ENCODE measurements at places on chromosomes 1 and 21.

DNA sequence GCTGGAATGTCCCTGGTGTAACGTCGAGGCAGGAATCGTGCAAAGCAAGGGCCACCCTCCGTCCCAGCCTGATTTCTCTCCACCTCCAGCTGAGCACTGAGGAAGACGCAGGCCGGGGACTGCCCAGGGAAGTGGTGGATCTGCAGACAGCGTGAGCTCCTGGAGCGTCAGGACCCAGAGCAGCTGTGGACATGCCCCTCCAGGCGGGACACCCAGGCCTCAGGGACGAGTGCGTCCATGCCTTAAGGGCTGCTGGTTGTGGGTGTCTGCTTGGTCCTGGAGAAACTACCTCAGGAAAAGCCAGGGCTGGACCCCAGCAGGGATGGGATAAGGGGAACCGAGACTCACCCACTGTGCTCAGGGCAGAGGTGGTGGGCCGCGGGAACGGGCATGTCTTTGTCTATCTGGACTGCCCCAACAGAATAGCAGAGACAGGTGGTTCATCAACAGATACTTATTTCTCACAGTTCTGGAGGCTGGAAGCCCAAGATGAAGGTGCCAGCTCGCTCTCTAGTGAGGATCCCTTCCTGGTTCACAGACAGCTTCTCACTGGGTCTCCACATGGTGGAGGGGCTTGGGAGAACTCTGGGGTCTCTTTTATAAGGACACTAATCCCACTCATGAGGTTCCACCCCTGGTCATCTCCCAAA lies 5.8 kb upstream of the MMEL1 start:
- H3K4me1 ChIP-seq: peaks cover 20% of the 10 kb centered on the region
- H3K4me3 ChIP-seq: no peak overlapping the region
- H3K27ac ChIP-seq: no peak overlapping the region
- no peaks in the 10 kb centered on the region for H3K36me3 ChIP-seq
- no peak for DNase-seq

- no peak for DNase-seq
- no peaks in the 10 kb centered on the region for H3K27me3 ChIP-seq
- no peaks in the 10 kb centered on the region for H3K36me3 ChIP-seq
- no peak overlapping the region for H3K27ac ChIP-seq
- no peak overlapping the region for H3K4me3 ChIP-seq
- H3K4me1 ChIP-seq: no peaks in the 10 kb centered on the region
Observed at GRCh38 chr21:17580319-17580718, 32.4 kb downstream of the BTG3 start.

GRCh38 chr21:15064576-15065391 lies at the start of gene NRIP1:
Gene NRIP1, minus strand, starts transcription at chr21:15065000. Its CDS starts 96,808 bp downstream, at chr21:14968192.
- H3K4me3 ChIP-seq: peak within 1 kb of the TSS; percentile 87
- DNase-seq: peak; percentile 89
- peak within 1 kb of the TSS; percentile 91 for H3K27ac ChIP-seq
- no peaks in the 10 kb centered on the region for H3K36me3 ChIP-seq
- H3K4me1 ChIP-seq: peaks cover 10% of the 10 kb centered on the region
- H3K27me3 ChIP-seq: no peaks in the 10 kb centered on the region

DNA sequence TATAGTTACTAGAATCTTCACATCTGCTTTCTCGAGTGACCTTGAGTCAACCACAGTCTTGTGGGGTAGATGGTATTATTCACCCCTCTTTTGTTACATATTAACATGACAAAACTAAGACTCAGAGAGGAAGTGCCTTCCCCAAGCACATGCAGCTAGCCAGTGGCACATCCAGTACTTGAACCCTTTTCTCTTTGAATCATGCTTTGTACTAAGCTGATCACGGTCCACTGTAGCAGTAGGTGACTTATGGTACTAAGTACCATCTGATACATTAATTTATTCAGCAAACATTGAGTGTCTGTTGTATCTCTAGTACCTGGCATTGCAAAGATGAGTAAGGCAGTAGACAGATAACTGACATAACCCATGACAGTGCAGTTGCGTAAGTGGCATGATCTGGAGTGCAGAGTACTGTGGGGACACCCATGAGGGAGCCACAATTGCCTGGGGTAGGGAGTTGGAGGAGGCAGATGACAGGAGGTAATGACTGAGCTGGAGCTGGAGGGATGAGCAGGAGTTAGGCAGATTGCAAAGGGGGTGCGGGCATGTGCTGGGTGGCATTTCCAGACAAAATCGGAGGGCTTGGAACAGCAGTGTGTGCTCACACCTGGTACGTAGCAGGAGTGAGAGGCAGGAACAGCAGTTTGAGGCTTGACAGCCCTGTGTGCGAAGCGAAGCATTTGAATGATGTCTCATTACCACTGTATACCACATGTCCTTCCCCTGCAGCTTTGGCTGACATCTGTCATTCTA lies 29.8 kb downstream of the UCK2 start:
- H3K36me3 ChIP-seq: no peaks in the 10 kb centered on the region
- H3K4me3 ChIP-seq: no peak overlapping the region
- H3K4me1 ChIP-seq: peaks cover 30% of the 10 kb centered on the region
- H3K27ac ChIP-seq: no peak overlapping the region

DNA sequence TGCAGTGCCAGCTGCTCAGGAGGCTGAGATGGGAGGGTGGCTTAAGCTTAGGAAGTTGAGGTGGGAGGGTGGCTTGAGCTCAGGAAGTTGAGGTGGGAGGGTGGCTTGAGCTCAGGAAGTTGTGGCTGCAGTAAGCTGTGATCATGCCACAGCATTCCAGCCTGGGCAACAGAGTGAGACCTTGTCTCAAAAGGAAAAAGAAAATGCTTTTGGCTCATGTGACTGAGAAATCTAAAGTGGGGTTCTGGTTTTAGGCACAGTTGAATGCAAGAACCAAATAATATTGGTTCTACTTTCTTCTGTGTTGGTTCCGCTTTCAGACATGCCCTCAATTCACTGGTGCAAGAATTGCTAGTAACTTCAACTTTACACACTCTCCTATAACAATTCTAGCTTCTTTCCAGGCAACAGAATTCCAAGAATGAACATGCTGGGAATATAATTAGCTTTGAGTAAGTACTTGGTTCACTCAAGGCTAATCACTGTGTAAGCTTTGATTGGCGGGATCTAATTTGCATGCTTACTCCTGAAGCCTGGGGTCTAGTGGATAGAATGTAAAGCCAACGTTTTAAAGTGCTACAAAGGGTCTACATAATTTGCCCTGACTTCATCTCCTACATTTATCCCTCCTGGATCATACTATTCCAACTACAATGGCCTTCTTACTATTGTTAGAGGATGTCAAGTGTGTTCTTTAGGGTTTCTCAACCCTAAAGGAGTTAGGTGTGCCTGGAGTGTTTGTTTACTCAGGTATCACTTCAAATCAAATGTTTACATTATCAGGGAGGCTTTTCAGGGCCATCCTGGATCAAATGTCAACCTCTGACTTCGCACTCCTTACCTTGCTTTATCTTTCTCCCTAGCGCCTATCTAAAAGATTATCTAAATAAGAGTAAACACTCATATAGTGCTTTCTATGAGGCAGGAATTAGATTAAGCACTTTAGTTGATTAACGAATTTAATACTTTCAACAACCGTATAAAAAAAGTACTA lies 115.1 kb downstream of the SLC16A1 start:
- no peaks in the 10 kb centered on the region for H3K36me3 ChIP-seq
- no peak overlapping the region for H3K4me3 ChIP-seq
- no peak overlapping the region for H3K27ac ChIP-seq

- H3K36me3 ChIP-seq: peaks cover 4% of the 10 kb centered on the region
- DNase-seq: no peak
- no peak overlapping the region for H3K4me3 ChIP-seq
- H3K4me1 ChIP-seq: peaks cover 55% of the 10 kb centered on the region
Observed at GRCh38 chr1:207830788-207831187, 78.9 kb downstream of the CD46 start.

GRCh38 chr21:43820466-43820865 lies 31.1 kb downstream of the RRP1 start:
- no peaks in the 10 kb centered on the region for H3K27me3 ChIP-seq
- no peak overlapping the region for H3K4me3 ChIP-seq
- no peaks in the 10 kb centered on the region for H3K36me3 ChIP-seq
- H3K4me1 ChIP-seq: peaks cover 27% of the 10 kb centered on the region
- no peak for DNase-seq
- no peak overlapping the region for H3K27ac ChIP-seq

GRCh38 chr1:22415489-22415888 lies 36.2 kb upstream of the ZBTB40 start:
- no peaks in the 10 kb centered on the region for H3K4me1 ChIP-seq
- DNase-seq: no peak
- H3K36me3 ChIP-seq: no peaks in the 10 kb centered on the region
- H3K27me3 ChIP-seq: peaks cover 2% of the 10 kb centered on the region

DNA sequence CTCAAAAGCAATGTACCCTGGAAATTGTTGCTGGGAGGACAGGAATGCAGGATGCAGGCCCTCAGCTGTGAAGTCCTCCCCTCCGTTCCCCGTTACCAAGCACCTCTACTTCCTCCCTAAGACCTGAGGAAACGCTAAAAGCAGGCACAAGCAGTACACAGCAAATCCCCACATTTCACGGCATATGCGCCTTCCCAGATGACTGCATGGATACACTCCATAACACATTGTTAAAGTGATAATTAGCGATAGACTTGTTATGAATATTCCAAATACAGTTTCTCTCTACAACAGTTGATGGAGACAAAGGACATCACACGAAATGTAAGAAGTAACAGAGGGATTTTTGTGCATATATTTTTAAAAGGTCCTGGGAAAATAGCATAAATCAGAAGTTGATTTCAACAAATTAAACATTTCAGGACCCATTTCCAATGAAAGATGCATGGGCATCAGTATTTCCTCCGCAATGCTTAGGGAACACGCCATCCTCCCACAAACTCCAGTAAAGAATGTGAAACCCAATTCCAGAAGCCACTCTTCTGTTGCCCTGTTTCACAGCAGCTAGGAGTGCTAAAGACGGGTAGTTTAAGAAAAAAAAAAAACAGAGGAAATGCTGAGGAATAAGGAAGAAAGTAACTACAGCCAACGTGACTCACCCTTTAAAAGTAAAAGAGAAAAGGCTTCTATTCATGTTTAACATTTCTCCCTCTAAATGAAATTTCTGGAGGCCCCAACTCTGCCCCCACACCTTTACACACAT lies 75.5 kb downstream of the HIVEP3 start:
- H3K36me3 ChIP-seq: no peaks in the 10 kb centered on the region
- DNase-seq: no peak
- H3K27me3 ChIP-seq: no peaks in the 10 kb centered on the region
- H3K4me1 ChIP-seq: peaks cover 12% of the 10 kb centered on the region
- H3K4me3 ChIP-seq: no peak overlapping the region
- H3K27ac ChIP-seq: no peak overlapping the region

DNA sequence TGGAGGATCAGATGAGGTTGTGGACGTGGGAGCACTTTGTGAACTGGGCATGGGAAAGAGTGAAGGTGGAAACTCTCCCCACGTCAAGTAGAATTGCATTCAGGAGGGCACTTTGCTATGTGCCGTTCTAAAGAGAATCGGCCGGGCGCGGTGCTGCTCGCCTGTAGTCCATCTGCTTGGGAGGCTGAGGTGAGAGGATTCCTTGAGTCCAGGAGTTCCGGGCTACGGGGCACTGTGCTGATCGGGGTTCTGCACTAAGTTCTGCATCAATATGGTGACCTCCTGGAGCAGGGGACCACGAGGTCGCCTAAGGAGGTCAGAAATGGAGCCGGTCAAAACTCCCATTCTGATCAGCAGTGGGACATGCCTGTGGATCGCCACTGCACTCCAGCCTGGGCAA lies 141.9 kb downstream of the PEX14 start:
- DNase-seq: no peak
- no peak overlapping the region for H3K4me3 ChIP-seq
- H3K27ac ChIP-seq: no peak overlapping the region

- peak overlapping the region; percentile 86 for H3K4me3 ChIP-seq
- H3K27ac ChIP-seq: peak overlapping the region; percentile 93
- peaks cover 34% of the 10 kb centered on the region for H3K4me1 ChIP-seq
- no peak for DNase-seq
Observed at GRCh38 chr1:153921803-153922075, 1.0 kb downstream of the GATAD2B start.

DNA sequence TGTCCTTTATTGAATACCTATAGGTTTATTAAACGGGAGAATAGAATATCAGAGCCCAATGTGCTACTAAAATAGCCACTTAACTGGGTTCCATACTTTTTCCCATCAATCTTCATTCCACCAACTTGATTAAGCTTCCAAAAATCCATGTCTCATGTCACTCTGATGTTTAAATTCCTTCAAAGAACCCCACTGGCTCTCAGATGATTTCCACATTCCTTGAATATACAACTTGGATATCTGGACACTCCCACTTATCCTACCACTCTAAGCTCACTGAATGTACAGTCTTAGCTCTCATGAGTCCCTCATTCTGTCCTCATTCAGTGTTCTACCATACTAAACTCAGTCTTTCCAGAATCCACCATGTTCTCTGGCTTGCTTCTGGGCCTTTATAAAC lies 21.1 kb downstream of the COL11A1 start:
- no peak overlapping the region for H3K27ac ChIP-seq
- no peaks in the 10 kb centered on the region for H3K4me1 ChIP-seq
- H3K4me3 ChIP-seq: no peak overlapping the region
- H3K36me3 ChIP-seq: no peaks in the 10 kb centered on the region
- H3K27me3 ChIP-seq: no peaks in the 10 kb centered on the region

- no peaks in the 10 kb centered on the region for H3K36me3 ChIP-seq
- no peaks in the 10 kb centered on the region for H3K27me3 ChIP-seq
- H3K27ac ChIP-seq: no peak overlapping the region
Observed at GRCh38 chr1:82790556-82790955, 989.8 kb downstream of the ADGRL2 start.

GRCh38 chr1:42551180-42551579 lies 88.1 kb downstream of the CCDC30 start:
- H3K36me3 ChIP-seq: no peaks in the 10 kb centered on the region
- no peaks in the 10 kb centered on the region for H3K4me1 ChIP-seq
- no peak overlapping the region for H3K4me3 ChIP-seq
- no peak for DNase-seq
- no peaks in the 10 kb centered on the region for H3K27me3 ChIP-seq

- no peak overlapping the region for H3K27ac ChIP-seq
- H3K4me1 ChIP-seq: no peaks in the 10 kb centered on the region
- no peak for DNase-seq
- H3K27me3 ChIP-seq: no peaks in the 10 kb centered on the region
Observed at GRCh38 chr1:22159891-22160290, 17.0 kb upstream of the WNT4 start.

DNA sequence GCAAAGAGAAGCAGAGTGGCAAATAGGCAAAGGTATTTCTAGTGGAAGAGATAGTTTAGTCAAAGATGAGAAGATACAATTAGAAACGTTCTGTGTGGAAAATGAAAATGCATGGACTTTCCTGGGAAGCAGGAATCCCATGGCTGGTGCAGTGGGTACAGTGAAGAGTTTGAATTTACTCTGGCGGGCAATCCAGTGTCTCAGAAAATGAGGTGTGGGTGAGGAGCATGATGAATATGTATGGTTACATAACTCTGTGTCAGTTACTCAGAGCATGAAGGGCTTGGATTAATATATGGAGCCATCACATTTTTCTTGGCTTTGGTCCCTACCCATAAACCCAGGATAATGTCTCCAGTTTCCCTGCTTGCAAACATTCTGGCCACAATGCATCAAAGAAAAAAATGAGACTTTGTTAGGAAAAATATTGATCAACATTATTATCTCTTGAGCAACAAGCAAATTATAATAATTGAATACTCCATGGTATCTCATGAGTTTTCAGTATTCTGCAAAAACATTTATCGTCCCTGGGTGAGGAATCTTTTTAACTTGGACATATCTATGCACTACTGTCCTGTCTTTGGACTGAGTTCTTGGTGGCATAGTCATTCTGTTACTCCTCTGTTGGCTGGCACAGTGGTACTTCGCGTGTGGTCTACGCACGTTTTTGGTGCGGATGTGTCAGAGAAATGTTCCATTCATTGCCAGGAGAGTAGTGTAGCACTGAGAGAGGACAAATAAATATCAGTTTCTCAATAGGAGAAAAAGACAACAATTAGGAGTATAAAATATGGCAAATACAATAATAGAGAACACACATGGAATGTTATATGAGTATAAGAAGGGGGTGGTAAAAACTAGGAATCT lies 173.7 kb upstream of the C1orf105 start:
- no peak overlapping the region for H3K4me3 ChIP-seq
- H3K36me3 ChIP-seq: no peaks in the 10 kb centered on the region
- no peak overlapping the region for H3K27ac ChIP-seq
- DNase-seq: no peak

Data from natural killer cell (primary cell).